ENCODE measurements at places on chromosomes 6 and 20.

- no peak for DNase-seq
Measured at GRCh38 chr6:134802426-134803058, 147.4 kb downstream of the ALDH8A1 start.

GRCh38 chr6:165864218-165864617 lies 201.2 kb upstream of the PDE10A start:
- DNase-seq = no peak

- no peak for DNase-seq
Measured at GRCh38 chr6:90764001-90764400, 177.1 kb upstream of the MAP3K7 start.

DNA sequence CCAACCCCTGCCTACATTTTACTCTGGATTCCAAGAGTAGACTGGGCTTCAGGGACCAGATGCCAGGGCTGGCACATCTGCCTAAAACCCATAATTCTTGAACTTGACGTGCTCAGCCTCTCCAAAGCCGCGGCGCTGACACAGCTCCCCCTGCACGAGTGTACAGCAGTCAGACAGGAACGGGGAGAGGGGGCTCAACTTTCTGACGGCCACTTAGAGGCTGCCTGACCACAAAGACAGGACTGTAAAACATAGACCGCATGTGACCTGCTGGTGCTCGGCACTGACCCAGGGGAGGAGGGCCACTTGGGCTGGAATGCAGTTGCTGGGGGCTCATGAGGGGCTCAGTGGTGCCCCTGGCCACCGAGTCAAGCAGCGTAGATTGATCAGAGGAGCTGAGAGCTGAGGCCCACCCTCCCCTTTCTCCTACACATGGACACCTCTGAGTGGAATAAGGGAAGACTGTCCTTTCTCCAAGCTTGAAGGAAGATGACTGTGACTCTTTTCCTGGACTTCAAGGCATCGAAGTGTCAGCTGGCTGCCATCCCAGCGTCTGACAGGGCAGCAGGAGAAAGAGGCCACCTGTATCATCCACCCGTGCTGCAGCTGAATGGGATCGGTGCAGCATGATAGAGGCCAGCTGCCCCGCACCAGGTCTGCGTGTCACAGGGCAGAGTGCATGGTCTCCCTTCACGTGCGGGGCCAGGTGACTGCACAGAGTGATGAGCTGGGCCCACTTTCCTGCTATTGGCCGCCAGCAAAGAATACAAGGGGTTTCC lies 171.3 kb upstream of the AGPAT4 start:
- DNase-seq = no peak

DNA sequence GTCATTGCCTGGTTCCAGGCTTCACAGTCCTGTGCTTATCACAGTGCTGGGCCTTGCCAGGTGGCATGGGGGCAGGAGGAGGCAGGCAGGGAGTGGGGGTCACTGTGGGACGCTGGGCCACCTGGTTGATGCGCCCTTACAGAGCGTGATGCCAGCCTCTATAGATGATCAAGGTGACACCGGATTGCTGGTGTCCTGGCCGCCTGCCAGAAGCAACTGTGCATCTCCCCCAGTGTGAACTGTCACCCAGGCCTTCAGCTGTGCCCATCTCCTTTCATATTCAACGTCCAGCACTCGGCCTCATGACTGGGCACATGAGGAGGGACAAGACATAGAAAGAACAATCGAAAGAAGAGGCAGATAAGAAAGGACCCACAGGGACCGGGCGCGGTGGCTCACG lies 318.9 kb downstream of the TAF4 start:
- DNase-seq = no peak

DNA sequence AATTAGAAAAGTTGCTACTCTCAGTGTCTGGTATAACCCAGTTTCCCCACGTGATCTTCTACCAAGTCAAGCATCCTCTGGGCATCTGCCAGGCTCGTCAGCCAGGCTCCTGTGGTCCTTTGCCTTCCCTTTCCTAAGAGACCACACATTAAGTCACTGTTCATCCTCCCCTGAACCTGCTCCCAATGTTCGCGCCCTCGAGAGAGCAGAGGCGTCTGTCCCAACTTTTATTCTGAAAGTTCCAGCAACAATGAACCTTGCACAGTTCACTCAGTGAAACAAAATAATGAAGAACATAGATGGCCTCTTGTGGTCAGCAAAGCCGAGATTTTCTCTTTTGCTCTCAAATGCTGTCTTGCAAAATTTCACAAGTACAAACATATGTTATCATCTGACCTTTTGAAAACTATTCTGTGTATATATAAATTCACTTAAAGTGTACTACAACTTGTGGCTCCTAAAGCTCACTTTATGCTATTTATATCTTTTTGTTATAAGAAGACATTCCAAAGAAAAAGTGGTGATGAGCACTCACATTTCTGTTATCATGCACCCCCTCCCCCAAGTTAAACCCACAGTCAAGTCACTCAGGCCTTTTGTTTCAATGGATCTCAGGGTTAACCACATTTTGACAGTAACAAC lies 39.2 kb upstream of the NHSL1 start:
- DNase-seq = no peak

DNA sequence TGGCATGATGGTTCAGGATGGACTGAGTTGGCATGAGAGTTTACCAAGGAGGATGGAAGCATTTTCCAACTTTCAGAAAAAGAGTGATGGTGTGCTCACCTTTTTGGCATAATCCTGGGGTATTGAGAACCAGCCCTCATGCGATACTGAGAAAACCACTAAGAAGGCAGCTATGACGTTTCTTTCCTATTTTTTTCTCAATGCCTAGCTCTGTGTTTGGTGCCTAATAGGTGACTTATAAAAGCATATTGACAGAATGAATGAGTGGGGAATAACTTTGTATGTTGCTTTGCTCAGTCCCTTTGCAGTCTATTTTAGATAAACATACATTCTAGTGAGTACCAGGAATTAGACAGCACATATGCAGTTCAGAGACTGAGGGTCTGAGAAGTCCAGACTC lies 816.3 kb downstream of the DHX35 start:
- DNase-seq = no peak

DNA sequence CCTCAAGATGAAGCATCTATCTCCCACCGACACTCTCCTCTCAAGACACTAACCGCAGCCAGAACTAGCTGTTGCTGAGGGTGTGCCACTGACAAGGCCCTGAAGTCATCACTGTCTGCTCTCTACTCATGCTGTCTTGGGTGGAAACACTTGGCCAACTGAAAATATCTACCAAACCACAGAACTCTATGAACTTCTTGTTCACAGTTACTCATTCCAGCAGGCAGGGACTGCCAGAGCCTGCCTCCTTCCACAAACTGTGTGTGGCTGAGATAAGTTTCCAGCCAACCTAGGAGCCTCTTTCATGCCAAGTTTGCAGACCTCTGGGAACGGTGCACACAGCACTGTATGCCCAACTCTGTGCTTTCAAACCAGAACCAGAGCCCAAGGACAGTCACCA lies 45.5 kb upstream of the NXT1 start:
- no peak for DNase-seq

- no peak for DNase-seq
Measured at GRCh38 chr6:48568856-48569255, 457.9 kb upstream of the PTCHD4 start.

DNA sequence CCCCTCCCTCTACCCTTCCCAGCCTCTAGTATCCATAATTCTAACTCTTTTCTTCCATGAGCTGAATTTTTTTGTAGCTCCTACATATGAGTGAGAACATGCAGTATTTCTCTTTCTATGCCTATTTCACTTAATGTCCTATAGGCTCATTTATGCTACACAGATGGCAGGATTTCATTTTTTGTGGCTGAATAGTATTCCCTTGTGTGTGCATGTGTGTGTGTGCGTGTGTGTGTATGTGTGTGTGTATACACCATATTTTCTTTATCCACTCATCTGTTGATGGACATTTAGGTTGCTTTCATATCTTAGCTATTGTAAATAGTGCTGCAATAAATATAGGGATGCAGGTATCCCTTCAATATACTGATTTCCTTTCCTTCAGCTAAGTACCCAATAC lies 101.0 kb downstream of the ADAT2 start:
- no peak for DNase-seq

DNA sequence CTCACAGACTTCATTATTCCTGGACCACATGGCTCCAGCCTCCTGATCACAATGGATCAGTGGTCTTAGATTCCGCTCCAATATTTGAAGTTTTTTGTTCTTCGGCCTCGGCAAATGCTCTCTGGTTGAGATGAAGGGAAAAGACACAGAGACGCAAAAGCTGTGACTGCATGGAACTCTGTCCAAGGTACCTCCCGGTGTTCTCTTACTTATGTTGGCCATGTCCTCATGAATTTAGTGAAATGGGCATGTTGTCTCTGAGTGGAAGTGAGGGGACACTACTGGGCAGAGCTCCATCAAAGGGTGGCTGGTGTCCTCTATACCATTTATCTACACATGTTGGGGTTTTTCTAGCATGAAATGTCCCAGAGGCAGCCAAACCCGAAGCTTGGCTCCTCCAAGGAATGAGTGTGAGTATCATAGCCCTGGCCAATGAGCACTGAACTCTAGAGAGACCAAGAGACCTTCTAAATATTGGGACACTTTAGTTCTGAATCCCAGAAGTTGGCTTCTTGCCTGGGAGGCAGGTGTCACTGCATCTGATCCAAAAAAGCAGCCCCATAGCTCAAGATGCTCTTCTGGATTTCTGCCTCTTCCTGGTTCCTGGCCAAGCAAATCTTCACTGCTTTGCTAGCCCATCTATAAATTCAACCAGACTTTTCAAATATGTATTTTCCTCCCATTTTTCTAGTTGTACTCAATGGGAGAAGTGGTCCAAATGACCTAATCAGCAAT lies 34.1 kb downstream of the HLA-G start:
- DNase-seq = no peak

- no peak for DNase-seq
Measured at GRCh38 chr20:35600176-35600992, 15.2 kb upstream of the SPAG4 start.

DNA sequence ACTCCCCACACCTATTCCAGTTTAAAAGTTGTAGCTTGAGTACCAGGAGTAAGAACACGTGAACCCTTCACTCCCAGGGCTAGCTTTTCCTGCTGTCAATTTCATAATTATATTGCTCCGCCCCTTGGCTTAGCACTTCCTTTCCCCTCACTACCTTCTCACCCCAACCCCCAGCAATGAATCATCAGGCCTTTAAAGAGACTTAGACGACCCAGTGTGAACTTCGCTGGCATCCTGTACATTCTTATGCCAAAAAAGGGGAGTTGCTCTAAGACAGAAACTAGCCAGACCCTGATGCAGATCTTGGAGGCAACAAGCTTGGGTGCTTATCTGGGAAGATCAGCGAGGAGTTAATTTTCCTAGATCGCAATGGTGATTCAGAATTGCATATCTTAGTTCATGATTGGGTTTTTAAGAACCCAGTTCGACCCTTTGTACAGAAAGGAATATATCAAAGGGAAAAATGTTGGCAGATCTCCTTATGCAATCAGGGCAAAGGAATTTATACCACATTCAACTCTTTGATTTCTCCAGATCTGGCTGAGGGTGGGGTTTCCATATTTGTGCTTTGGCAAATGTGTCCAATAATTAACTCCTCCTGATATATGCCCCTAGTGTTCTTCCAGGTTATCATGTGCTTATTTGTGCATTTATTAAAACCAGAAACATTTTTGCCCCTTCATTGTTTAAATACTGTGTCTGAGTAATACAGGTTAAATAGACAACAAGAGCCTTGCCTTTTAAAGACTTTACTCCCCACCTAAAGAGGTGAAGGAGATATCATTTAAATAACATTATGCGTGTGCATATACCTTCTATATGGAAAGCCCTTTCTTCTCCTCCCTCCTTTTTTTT lies 8.1 kb upstream of the ATXN1 start:
- peak; percentile 93 for DNase-seq

DNA sequence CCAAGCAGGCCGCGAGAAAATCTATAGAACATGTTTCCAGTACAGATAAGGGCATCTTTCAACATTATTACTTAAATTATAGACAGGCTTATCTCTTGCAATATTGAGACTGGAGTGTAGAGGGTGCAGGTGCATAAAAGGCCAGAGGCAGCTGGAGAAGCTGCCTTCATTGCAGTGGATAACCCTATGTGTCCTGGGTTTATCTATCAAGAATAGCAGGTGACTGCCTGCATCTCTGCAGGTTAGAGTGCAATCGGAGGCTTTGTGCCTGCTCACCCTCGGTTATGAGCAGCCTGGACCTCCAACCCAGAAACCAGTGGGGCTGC lies 28.7 kb upstream of the ECI2 start:
- DNase-seq = no peak

- DNase-seq = peak; percentile 71
Measured at GRCh38 chr6:80523531-80523997, 417.1 kb downstream of the BCKDHB start.

GRCh38 chr20:24778585-24779031 lies 170.5 kb upstream of the CST7 start:
- DNase-seq = peak; percentile 5

GRCh38 chr6:137999815-138000214 lies 107.4 kb downstream of the PERP start:
- DNase-seq = no peak

GRCh38 chr6:35599761-35600658 lies 87.3 kb upstream of the TULP1 start:
- no peak for DNase-seq

GRCh38 chr6:16488813-16489212 lies 250.4 kb downstream of the GMPR start:
- DNase-seq = no peak

- DNase-seq = peak; percentile 86
Measured at GRCh38 chr20:20452254-20452676, 84.4 kb downstream of the INSM1 start.

GRCh38 chr6:121896363-121896762 lies 460.9 kb downstream of the GJA1 start:
- no peak for DNase-seq

DNA sequence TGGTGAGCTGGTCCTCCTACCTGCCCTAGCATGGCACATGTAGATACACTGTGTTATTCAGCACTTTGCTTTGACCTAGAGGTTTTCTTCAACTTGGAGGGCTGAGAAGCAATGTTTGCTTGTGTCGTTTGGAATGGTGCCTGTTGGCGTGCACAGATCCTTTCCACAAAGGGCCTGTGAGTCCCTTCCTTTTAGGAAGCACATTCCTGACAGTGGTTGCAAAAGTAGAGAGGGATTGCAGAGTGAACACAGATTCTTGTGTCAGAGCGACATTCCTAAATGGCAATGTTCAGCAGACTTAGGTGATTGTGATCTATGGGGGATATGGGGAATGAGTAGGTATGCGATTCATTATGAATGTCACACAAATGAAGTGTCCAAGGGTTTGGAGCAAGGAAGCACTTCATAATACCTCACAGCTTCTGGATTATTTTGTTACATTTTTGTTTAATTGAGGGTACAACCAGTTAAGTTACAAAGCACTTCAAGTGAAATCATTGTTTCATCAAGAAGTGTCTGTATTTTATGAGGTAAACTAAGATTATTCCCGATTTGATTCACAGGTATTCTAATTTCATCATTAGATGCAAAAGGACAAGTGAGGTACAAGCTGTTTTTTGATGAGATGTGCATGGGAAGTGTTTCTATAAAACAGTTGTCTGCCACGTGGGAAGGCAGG lies 713 bp upstream of the RNF144B start:
- peak; percentile 87 for DNase-seq

DNA sequence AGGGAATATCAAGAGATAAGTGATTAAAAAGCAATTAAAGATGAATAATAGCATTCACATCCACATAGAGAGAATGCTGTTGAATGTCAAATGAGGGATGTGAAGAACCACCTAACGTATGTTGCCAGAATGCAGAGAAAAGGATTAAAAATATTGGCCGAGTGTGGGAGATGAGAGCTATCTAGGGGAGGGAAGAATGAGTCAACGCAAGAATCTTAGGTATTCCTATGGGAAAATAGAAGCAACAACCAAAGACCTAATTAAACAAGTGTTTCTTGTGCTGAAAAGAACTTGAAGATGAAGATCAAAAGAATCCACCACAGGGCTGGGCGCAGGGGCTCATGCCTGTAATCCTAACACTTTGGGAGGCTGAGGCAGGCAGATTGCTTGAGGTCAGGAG lies 12.2 kb upstream of the RSPH3 start:
- no peak for DNase-seq

- no peak for DNase-seq
Measured at GRCh38 chr20:44137266-44137801, 49.7 kb downstream of the JPH2 start.
